Stimulated activated CD8-positive, alpha-beta memory T cell treated with anti-CD3 and anti-CD28 coated beads, Interleukin-7, amount 100 ng/mL, for 1 hour (primary cell): ENCODE measurements at places on chromosomes 7 and 10.

DNA sequence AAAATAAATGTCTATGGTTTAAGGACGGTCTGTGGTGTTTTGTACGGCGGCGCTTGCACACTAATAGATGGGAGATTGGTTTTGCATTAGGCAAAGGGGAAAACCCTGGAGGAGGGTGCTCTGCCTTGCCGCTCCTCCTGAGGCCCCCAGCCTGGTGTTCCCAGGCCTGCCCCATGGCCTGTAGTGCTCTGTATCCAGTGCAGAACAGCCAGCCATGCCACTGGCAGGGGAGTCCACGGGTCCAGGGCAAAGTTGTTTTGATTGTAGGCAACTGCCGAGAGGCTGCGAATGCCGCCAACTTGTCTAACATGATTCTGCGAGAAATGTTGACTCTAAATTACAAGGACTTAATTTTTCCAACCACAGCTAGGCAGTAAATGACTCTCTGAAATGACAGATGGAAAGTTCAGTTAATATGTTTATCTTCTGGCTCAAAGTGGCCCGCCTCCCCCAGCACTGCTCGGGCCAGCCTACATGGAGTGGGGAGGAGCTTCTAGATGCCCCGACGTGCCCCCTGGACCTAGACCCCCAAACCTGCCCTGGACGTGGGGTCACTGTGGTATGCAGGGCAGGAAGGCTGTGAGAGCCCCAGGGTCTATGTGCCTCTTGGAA is 104.6 kb upstream of the GDF10 start:
- DNase-seq = no peak

DNA sequence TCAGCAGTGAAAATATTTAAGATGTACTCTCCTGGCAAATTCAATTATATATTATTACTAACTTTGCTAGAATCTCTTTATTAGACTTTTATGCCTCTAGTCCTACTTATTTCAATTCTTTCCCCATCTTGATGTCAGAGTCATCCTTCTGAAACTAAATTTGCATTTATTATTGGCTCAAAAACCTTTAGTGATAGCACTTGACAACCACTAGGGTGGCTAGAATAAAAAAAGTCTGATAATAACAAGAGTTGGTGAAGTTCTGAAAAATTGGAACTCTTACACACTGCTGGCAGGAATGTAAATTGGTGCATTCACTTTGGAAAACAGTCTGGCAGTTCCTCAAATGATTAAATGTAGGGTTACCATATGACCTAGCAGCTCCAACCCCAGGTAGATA is 73.8 kb downstream of the LSMEM1 start:
- DNase-seq = no peak

DNA sequence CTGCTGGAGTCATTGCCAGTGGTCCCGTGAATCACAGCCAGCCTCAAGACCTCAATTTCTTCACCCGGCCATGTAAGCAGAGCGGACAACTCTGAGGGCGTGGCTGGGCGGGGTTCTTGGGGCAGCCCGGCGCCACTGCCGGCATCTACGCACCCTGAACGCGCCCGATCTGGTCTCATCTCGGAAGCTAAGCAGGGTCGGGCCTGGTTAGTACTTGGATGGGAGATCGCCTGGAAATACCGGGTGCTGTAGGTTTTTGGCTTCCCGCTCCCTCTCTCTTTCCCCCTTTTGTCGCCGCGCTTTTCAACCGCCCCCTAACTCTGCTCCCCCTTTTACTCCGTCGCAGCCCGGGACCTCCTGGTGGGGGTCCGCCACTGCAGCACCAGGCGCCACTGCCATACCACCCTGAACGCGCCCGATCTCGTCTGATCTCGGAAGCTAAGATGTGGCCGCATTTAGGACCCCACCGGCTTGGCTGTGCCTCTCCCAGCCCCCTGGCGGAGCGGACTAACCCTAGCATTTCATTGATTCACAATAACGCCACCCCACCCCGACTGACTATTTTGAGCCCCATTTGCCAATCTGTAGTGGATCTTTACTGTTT is 25.3 kb downstream of the GARIN1A start:
- DNase-seq = no peak

DNA sequence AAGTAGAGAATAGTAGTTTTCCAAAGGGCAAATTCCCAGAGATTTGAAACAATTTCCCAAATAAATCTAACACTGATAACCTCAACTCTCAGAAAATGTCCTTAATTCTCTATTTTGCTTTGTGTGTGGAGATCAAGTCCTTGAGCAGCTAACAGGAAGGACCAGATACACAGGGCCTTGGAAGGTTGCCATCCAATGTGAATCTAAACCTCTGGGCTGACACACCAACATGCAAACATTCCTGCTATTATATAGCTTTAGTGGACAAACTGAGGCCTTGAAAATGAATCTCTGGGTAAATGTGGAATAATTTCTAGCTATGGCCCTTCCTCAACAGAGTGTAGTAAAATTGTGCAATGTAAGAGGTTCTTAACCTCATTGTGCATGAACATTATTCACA is 44.1 kb upstream of the PARD3 start:
- no peak for DNase-seq

DNA sequence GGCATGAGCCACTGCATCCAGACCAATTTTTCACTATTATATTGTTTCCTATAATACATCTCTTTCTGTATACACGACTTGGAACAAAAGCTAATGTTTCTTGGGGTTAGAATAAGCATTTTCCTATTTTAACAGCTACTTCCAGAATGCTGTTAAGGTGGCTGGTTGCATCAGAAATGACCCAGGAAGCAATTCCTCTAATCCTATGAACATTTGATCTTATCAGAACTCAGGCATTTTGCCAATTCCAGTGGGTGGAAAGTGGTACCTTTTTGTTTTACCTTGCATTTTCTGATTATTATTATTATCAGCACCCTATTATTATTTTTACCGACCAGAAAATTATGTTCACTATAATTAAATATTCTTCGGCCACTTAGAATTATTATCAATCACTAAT is 73.3 kb downstream of the NDUFB2 start:
- DNase-seq = no peak

DNA sequence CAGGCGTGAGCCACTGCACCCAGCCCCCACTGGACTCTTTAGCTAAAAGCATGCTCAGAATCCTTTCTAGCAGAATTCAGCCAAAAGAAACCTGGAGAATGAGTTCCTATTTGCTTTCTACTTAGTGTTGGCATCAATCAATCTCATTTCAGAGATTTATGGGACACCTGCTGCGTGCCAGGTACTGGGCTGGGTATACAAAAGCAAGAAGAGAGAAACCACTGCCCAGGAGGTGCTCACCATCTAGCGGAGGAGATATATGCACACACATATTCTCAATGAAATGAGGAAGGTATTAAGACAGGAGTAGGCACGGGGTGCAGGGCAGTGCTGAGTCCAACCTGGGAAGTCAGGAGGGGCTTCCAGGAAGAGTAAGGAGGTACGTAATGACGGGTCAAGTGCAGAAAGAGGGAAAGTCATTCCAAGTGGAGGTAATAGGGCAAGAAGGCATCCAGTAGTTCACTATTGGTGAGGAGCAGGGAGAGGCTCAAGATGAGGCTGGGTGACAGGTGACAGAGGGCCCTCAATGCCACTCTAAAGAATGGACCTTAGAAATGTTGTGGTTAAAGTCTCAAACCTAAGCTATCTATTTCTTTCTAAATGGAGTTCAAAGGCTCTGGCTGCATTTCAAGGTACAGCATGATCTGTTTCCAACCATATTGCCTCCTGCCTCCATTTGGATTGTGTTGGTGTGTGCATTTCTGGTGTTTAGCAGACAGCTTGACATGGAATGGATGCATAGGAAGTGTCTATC is 22.1 kb downstream of the ABLIM1 start:
- DNase-seq = no peak
